ENCODE measurements at places on chromosomes 11 and 22.

GRCh38 chr11:15627560-15627959, 512.8 kb downstream of the INSC start:
- DNase-seq = no peak

- DNase-seq = no peak
Measured at GRCh38 chr11:13297917-13298356, 20.3 kb downstream of the BMAL1 start.

GRCh38 chr11:20443596-20443995, 56.1 kb downstream of the PRMT3 start:
- no peak for DNase-seq

- no peak for DNase-seq
Measured at GRCh38 chr11:44361813-44362212, 51.9 kb upstream of the ALX4 start.

- DNase-seq = no peak
Measured at GRCh38 chr11:46064221-46064620, 57.0 kb downstream of the PHF21A start.

GRCh38 chr11:112814168-112814567, 147.1 kb upstream of the NCAM1 start:
- DNase-seq = no peak

DNA sequence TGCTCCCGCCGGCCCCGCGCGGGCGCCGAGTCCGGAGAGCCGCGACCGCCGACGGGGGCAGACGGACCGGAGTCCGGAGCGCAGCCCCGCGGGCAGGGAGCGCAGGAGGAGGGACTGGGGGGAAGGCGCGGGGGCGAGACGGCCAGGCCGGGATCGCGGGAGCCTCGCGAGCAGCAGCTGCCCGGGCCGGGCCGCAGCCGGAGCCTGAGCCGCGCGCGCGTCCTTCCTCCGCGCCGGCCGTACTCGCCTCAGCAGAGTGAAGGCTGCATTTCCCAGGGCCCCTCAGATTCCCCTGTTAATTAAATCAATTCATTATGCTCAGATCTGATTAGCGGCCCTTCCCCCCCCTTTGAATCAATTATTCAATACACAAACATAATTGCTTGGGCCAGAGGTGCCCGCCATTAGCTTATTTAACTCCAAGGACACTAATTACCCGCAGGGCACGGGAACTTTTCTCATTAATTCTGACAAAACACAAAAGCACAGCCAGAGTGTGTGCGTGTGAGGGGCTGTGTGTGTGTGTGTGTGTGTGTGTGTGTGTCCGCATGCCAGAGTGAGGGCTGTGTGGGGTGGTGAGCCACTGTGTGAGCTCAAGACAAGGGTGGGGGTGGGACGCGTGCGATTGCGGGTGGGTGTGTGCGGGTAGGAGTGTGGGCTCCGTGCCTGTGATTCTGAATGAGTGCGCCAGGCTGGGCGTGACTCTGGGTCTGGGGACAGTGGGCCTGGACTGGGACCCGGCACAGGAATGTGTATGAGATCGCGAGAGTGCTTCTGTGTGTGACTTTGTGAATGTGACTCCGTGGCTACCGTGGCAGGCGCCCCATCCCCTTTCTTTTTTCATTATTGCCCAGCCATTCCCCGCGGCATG, 5.1 kb upstream of the LMO1 start:
- no peak for DNase-seq

- DNase-seq = no peak
Measured at GRCh38 chr22:45515676-45516075, 13.0 kb downstream of the FBLN1 start.

DNA sequence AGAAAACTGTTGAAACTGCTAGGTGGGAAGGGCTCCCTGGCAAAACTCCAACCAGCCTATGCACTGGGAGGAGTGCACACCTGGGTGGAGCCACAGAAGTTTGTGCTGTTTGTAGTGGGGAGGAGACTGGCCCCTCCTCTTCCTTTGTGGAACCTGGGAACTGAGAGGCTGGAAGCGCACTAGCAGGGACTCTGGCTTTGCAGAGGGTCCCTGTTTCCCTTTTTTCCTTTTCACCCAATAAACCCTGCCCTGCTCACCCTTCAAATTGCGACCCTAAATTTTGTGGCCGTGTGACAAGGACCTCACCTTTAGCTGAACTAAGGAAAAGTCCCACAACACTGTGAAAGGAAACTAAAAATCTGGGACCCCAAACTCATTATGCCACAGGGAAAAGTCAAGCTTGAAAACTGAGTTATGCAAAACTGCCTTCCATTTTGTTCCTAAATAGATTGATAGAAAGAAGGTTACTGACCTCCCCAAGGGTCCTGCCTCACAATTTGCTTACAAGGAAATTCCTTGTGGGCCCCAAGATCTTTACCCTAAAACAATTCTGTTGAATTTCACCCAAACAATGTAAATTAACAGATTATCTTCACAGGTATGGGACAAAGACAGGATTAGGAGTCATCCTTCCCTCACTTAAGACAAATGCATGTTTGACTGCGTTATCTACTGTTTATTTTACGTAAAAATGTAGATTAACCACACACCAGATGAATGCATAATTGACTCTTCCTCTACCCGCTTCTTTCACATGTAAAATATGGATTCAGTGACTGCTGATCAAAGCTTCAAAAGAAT, 81.0 kb downstream of the SLC36A4 start:
- DNase-seq = no peak

GRCh38 chr11:100942016-100942415, 187.6 kb downstream of the PGR start:
- no peak for DNase-seq

DNA sequence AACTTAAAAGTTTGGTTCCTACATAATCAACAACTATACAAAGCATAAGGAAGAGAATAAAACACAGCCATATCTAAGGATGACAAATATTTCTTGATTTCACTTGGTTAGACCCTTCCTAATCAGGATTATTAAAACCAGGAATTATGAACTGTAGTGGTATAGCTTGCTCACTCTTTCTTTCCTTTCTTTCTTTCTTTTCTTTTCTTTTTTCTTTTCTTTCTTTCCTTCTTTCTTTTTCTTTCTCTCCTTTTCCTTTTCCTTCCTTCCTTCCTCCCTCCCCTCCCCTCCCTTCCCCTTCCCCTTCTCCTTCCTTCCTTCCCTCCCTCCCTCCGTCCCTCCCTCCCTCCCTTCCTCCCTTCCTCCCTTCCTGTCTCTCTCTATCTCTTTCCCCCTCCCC, 78.0 kb downstream of the HORMAD2 start:
- DNase-seq = no peak

GRCh38 chr11:47861728-47862127, 13.6 kb upstream of the NUP160 start:
- DNase-seq = no peak

GRCh38 chr11:41254966-41255365, 204.5 kb downstream of the LRRC4C start:
- no peak for DNase-seq

DNA sequence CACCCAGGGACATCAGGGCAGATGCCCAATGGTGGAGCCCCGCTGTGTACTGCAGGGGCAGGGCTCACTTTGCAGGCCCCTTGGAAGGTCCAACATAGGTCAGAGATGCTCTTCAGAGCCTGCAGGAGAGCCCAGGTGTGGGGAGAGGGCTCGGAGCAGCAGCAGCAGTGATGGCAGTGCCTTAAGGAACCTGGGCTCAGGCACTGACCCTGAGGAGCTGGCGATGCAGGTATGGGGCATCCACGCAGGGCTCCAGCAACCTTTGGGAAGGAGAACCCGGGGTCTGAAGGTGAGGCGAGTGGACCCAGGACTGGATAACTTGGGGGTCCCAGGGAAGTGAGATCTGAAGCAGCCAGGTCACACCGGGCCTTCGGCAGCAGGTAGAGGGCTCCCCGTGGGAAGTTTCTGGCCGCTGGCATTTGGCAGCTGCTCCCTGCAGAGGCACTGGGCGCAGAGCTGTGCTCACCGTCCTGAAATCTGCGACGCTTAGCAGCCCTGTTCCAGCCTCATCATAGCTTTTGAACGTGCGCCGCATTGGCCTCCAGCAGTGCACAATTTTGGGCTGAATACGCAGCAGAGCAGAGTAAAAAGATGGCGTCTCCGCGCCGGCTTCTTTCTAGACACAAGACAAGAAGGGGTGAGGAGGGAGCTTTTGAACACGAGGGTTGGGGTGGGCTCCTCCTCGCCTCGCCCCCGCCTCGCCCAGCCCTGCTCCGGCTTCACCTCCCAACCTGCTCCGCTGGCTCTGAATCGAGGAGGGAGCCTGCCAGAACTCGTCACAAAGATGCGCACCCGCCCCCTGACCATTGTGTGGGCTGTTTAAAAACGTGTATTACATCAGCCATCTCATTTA, 118.8 kb downstream of the MPPED1 start:
- no peak for DNase-seq

GRCh38 chr11:5581014-5581413, 337 bp downstream of the OR52B6 start:
- DNase-seq = no peak

- no peak for DNase-seq
Measured at GRCh38 chr11:31214372-31214771, 155.2 kb downstream of the DCDC1 start.

GRCh38 chr11:105609832-105610781, at the start of gene GRIA4:
Gene GRIA4, plus strand, starts transcription at chr11:105610073. Its CDS starts 925 bp downstream, at chr11:105610998.
- peak; percentile 24 for DNase-seq

GRCh38 chr11:15863411-15863810, 492.9 kb downstream of the SOX6 start:
- no peak for DNase-seq

DNA sequence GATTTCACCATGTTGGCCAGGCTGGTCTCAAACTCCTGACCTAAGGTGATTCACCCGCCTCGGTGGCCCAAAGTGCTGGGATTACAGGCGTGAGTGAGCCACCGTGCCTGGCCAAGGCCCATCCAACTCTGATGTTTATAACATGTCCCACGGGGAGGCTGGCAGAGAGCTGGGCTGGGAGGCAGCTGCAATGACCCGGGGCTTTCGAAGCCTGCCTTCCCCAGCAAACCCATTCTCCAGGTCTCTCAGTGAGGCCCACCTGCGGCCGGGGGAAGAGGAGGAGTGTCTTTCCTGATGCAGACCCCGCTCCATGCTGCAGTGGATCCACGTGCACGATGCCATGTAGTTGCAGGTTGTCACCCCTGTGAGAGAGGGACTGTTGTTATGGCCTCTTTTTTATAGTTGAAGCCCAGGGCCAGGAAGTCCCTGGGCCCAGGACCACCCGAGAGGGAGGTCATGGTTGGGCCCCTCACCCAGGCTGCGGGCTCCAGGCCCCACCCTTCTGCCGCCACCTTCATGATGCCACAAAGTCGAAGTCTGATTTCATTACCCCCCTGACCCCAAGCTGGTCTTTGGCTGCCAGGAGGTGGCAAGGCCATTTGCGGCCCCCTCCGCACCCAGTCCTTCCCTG, 38.3 kb downstream of the KCNJ4 start:
- no peak for DNase-seq

DNA sequence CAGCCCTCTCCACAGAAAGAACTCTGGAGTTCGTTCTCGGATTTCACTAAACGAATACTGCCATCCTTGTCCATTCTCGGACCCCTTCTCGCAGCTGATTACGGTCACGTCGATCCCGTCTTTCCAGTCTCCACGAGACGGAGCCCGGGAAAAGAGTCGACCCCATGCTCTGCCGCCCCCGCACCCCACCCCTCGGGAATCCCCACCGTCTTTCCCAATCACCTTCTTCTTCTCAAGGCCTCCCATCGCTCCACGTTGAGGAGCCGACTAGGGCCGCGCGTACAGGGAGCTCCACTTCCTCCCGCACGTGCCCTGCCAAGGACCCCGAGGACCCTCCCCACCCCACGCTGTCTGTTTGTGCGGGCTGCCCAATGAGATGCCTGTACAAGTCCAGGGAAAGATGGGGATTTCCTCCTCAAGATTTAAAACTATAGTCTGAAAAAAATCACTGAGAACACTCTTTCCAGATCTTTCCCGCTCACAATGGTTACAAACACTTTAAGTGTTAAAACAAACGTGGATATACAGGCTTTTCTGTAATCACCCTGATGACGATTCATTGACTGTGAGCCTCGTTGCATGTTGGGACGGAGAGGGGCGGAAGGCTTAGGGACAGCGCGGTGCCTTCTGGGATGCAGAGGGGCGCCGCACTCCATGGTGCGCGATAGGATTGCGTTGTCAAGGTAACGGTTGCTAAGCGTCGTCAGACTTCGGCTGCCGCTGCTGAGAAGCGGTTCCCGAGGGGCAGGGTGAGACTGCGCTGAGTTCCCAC, at the start of gene PES1:
PES1 (minus strand) TSS at position 323 of the 772 bp plus-strand sequence; CDS start at position 246, 77 bp downstream.
- DNase-seq = peak; percentile 98

- DNase-seq = no peak
Measured at GRCh38 chr11:128093689-128094088, 493.7 kb downstream of the ETS1 start.
